ENCODE measurements at places on chromosomes 16 and 17. TPM values are rescaled to one million over a fixed set of nuclear protein-coding genes. Genes with fewer than 3 reads are reported as not detected.

GRCh38 chr17:34436607-34437006 lies 73.6 kb upstream of the CCL1 start:
- no peak for DNase-seq

GRCh38 chr16:77853161-77853560 lies 64.8 kb downstream of the VAT1L start:
- DNase-seq, result no peak

The NAT9 gene
- 33.8 TPM for total RNA-seq

DNA sequence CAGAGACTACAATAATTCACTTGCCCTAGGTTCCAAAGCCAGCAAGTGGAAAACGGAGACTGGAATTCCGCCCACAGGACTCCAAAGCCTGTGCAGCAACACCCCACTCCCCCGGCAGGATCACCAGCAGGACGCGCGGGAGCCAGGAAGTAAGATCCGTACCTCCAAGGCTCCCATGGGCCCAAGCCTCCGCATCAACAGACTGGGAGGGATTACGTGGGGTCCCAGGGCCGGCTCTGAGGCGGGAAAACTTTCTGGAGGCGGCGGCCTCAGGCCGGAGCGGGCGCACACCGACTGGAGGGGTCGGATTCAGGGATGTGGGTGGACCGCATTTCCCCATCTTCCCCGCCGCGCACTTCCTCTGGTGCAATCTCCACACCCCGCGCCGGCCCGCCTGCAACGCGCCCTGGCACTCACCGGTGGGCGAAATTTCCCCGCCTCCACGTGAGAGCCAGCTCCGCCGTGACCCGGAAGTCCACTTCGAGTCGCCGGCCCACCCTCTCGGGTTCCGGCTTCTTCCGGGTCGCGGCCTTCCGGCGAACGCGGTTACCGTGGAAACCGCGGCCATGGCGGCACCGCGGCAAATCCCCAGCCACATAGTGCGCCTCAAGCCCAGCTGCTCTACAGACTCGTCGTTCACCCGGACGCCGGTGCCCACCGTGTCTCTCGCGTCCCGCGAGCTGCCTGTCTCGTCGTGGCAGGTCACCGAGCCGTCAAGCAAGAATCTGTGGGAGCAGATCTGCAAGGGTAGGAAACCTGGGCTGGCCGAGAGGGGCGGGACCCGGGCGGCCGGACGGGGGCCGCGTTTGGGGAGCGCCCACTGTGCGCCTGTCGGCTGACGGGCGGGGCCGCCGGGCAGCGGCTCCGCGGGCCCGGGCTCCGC lies at the start of the genes IQCK and KNOP1:
IQCK (plus strand) TSS at position 531 of the 883 bp plus-strand sequence; CDS start at position 567, 36 bp downstream.
KNOP1 (minus strand) TSS at position 487 of the 883 bp plus-strand sequence. CDS start 3,192 bp downstream, outside the sequence.
- peak; percentile 78 for DNase-seq

GRCh38 chr16:14321542-14321941 lies 250.4 kb downstream of the MRTFB start:
- no peak for DNase-seq

- no peak for DNase-seq
Measured at GRCh38 chr17:65888649-65889048, 303.3 kb downstream of the CEP112 start.

- DNase-seq, result no peak
Measured at GRCh38 chr17:5011928-5012327, 14.2 kb downstream of the KIF1C start.
